ENCODE measurements at places on chromosomes 6 and 20.

- no peak for DNase-seq
These were observed 36.5 kb downstream of the SYTL3 start for GRCh38 chr6:158686311-158686710.

DNA sequence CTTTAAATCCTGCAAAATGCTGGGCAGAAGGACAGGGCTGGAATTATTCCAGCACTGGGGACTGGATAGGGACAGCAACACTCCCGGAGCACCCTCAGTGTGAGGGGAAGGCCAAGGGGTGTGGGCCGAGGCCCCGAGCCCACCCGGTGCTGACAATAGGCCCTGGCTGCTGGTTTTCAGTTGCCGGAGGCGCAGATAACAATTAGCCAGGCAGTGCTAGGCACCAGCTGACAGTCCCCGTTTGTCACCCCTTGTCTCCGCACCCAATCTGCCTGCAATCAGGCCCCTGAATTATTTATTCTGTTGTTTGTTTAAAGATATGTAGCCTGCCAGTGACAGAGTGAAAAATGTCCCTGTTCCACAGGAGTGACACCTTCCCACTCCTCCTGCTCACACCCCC is 120.0 kb downstream of the GRM4 start:
- DNase-seq: no peak

DNA sequence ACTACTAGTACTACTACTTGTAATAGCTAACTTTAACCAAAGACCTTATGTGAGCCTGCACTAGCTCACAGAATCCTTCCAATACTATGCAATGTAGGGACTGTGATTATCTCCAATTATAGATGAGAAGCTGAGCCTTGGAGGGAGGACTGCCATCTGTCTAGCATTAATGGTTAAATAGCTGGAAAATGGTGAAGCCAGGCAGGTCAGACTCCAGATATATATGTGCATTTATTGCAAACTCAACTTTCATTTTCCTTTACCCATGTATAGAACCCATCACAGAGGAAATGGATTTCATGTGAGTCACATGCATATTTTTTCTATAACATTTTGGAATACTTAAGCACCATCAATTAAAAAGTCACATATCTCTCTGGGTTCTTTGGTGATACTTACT is 229.9 kb downstream of the BCAS1 start:
- DNase-seq: no peak

- no peak for DNase-seq
These were observed 14.1 kb upstream of the STX16 start for GRCh38 chr20:58636983-58637421.

DNA sequence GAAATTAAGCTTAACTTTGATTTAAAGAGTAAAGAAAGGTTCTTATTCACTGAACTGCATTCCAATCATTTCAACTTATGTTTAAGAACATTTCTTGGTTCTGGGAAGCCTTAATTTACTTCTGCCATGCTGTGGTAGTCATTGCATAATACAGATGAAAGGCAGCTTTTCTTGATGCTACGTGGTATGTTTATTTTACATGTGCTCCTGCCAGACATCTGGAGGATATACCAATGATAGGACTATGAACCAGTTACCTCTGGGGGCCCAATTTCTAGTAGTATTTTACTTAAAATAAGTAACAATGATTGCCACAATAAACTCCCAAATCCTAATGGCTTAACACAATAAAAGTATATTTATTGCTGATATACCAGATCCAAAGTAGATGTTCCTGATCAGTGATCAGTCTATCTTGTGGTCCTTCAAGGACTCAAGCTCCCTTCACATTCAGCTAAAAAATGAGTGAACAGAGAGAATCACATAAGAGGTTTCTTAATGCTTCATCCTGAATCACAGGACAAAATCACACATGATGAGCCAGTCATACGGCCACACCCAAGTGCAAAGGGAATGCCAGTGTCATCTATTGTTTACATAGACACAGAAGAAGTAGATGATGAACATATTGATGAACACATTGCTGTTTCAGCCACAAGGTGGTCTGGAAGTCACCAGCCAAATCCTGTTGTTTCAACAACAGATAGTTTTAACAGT is 56.5 kb upstream of the CCN2 start:
- DNase-seq: no peak

GRCh38 chr6:33704215-33705066 is 7.1 kb downstream of the UQCC2 start:
- DNase-seq: no peak

DNA sequence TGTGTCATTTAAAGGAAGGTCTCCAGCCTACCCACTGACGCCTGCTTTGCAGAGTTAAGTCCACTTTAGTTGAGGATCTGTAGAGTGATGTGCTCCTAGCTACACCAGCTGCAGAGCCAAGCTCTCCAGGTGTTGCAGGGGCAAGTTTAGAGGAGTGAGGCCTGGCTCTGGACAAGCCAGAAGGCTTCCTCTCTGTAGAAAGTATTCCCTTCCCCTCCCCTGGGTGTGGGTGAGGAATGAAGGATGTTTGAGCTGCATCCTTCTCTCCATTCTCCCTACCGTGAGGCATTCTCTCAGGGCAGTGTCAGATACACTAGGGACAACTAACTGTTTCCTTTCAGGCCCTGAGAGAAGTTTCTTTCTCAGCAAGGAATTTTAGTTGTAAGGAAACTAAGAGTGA is 66.5 kb downstream of the ELOVL5 start:
- no peak for DNase-seq

GRCh38 chr6:79084693-79085092 is 6.6 kb upstream of the PHIP start:
- no peak for DNase-seq

DNA sequence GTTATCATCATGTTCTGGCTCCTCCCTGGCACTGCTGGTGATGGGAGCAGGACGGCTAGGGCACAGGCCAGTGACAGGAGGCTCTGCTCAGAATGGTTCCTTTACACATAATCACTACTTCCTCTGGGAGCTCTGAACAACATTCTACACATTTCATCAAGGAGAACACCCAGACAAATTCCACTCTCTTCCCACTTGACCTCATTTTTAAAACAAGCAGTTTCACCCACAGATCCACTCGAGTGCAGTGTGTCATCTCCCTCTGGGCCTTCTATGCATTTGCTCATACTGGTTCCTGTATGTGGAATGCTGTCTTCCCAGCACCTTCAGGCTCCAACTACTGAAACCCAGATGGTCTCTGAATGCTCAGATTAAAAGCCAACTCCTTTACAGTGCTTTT is 84.8 kb downstream of the ELOVL5 start:
- DNase-seq: no peak

- no peak for DNase-seq
These were observed 106.6 kb downstream of the TRIM27 start for GRCh38 chr6:28816909-28817807.

DNA sequence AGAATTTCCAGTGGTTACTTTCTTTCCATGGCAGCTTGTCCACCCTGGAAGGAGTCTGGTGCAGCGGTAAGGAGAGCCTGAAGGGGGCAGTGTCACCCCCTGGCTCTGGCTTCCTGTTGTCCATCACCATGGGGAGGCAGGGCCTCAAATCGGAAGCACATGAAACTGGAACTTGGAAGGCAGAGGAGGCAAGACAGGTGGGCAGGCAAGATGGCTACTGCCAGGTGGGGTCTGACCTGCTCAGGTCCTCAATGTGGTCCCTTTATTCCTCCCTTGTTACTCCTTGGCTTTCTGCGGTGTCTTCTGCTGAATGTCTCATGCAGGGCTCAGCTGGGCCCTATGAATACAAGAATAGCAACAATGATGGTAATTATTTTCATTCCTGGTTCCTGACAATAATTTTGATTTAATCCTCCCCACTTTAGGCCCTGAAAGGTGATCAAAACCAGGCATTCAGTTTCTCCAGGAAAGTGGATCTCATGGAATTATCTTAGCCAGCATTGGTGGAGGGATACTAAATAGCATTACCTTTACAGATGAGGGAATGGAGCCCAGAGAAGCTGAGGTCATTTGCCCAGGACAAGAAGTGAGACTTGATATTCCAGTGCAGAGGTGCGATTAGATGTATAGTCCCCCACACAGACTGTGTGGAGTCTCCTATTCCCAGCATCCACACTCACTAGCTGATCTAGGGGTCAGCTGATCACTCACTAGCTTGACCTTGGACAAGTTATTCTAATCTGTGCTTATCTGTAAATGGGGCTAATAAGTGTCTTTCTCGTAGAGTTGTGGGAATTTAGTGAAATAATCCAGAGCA is 17.6 kb upstream of the SNAI1 start:
- DNase-seq: no peak

- no peak for DNase-seq
These were observed 130.6 kb upstream of the INSM1 start for GRCh38 chr20:20237093-20237959.

- DNase-seq: no peak
These were observed 12.2 kb upstream of the VNN1 start for GRCh38 chr6:132725947-132726607.

GRCh38 chr6:170135461-170135820 is 155.4 kb downstream of the DLL1 start:
- DNase-seq: no peak

DNA sequence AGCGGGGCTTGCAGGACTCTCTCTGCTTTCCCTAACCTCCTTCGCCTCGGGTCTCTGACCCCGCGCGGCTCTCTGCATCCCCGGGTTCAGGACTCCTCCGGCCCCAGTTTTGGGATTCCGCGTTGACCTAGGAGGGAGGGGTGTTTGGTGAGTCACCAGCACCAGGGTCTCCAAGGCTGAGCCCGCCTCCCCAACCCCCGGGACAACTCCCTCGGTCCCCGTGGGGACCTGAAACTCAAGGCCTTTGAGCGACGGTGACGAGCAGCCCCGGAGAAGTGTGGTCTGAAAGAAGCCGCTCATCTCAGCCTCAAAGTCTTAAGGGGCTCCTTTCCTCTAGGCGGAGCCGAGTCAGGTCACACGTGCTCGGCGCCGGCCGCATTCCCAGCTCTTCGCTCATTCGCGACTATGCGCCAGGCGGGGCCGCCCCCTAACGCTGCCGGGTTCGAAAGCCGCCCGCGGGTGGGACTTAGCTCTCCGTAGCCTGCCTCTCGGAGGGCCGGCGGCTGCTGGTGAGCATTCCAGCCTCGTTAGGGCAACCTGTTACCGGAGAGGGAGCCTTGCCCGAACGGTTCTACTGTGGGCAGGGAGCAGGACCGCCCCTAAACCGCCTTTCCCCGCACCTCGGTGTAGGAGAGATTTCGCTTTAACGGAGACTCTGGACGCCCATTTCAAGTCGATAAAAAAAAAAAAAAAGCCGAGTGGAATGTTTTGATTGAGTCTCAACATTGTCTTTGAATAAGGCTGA is 3.0 kb upstream of the PRDM13 start:
- DNase-seq: no peak
